ENCODE measurements at places on chromosomes 16 and 17. TPM values are rescaled to one million over a fixed set of nuclear protein-coding genes. Genes with fewer than 3 reads are reported as not detected.
A peak's percentile ranks its signal among the peaks of the same experiment; 100 is the strongest.

- no peak for DNase-seq
These were observed 161.7 kb upstream of the FAM20A start for GRCh38 chr17:68762911-68763310.

- DNase-seq, result no peak
These were observed 262.7 kb downstream of the SNX29 start for GRCh38 chr16:12239226-12239625.

GRCh38 chr17:17989618-17990017, 17.0 kb downstream of the DRC3 start:
- DNase-seq, result no peak

DNA sequence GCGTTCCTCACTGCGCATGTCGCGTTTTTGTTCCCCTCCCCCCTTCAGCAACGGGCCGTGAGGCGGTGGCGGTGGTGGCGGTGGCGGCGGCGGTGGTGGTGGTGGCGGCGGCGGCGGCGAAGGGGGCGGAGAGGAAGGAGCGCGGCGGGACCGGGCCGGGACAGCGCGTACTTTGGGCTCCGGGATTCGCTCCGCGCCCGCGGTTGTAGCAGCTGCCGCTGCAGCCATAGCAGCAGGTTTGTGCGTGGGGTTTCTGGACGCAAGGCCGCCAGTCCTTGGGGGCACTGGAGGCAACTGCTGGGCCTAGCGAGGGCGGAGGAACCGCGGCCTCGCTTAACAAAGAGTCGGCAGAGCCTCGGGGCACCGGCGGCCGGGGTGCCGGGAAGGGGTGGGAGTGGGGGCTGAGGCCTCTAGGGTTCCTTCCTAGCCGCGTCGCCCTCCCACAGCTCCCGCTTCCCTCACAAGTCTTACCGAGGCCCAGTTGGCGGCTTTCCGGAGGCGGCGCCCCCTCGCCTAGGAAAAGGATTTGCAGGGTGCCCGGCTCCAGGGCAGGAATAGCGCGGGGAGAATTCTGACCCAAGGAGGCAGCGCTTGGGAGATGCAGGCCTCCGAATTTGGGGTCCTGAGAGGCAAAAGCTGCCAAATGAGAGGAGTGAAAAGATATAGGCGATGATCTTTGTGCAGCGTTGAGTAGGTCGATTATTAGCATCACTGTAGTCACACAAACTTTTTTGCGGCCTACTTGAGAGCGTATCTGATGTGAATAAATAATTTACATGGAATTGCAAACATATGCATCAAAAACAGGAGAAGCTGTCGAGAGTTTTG, at the start of gene DDX42:
Gene DDX42, plus strand, starts transcription at position 30 of the 828 bp plus-strand sequence. CDS start 12,880 bp downstream, outside the sequence.
- DNase-seq, result no peak

- peak; percentile 59 for DNase-seq
These were observed 18.8 kb downstream of the ZCCHC14 start for GRCh38 chr16:87474017-87474416.

DNA sequence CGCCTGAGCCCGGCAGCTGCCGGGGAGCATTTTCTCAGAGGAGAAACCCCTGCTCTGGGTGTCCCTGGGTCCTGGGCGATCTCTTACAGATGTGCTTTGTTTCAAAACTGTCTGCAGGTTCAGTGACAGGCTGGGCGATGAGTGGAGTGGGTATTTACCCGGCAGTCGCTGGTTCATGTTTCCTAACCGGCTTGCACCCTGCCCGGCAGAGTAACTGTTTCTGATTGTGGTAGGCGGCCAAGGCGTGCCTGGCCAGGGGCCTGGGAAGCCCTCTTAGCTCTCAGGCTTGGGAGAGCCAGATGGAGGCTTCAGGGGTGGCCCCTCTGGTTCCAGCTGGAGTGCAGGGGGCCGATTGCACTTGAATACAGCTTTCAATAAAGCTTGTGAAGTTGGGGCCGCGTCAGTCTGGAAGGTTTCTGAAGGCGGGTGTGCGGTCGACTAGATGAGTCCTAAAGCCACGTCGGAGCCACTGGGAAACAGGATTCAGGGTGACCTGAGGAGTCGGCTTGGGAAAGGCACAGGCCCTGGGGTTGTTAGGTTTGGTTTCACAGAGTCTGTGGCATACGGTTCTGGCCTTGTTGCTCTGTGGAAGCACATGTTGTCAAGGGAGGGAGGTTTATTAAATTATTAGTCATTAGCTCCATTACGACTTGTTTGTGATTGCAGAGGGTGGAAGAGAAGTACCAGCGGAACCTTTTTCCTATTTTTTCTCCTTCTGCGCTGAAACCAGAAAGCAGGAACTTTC, 1.4 kb downstream of the BAIAP2 start:
- DNase-seq, result no peak

GRCh38 chr17:410543-411401, 58.2 kb upstream of the RPH3AL start:
- no peak for DNase-seq

DNA sequence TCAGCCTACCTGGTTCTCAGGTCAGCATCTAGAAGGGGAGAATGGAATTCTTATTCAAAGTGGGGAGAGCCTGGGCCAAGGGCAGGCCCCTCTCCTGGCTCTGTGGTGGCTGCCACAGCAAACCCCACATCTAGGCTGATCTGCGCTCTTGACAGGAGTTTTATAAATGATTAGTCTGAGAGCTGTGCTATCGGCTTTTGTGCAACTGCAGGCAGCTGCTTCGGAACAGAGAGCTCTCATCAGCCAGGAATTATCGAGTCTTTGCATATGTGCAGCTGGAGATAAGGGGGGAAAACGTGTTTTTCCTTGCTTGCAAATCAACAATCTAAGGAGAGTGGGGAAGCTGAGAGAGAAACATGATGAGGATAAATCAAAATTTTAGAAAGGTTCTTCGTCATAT, 91.7 kb downstream of the HS3ST3A1 start:
- no peak for DNase-seq

DNA sequence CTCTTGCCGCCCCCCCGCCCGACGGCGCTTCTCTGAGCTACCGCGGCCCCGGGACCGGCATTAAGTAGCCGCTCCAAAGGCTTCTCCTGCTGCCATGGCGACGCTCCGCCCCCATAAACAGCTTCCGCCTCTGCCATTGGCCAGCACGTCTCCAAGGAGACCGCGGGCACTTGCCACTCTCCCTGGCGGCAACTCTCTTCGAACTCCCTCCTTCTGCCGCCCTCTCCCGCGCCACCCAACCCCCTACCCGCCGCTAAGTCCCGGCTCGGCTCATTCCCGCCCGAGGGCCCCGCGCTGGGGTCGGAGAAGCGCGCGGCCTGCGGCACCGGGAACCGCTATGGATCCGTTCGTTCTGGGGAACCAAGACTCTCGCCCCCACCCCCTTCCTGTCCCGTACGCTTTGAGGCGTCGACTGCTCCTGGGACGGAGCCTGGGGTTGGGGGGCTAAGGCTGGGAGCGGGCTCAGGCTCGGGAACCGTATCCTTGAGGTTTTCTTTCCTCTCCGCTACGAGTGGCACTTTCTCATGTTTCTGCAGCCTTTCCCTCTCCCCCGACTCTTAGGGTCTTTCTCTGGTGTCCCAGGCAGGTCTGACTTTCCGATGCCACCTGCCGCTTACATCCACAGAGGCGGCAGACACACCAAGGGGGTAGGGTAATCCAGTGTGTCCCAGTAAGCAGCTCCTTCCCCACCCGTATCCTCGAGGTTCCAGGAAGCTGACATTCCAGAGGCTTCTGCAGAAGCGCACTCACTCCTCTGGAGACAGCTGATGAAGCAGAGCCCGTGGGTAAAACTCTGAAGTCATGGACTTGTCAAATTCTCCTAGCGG, at the start of gene FOXJ1:
Gene FOXJ1, minus strand, starts transcription at position 34 of the 827 bp plus-strand sequence. CDS start 850 bp downstream, outside the sequence.
- peak; percentile 93 for DNase-seq

GRCh38 chr17:68396226-68397107, 60.8 kb downstream of the WIPI1 start:
- DNase-seq, result no peak

DNA sequence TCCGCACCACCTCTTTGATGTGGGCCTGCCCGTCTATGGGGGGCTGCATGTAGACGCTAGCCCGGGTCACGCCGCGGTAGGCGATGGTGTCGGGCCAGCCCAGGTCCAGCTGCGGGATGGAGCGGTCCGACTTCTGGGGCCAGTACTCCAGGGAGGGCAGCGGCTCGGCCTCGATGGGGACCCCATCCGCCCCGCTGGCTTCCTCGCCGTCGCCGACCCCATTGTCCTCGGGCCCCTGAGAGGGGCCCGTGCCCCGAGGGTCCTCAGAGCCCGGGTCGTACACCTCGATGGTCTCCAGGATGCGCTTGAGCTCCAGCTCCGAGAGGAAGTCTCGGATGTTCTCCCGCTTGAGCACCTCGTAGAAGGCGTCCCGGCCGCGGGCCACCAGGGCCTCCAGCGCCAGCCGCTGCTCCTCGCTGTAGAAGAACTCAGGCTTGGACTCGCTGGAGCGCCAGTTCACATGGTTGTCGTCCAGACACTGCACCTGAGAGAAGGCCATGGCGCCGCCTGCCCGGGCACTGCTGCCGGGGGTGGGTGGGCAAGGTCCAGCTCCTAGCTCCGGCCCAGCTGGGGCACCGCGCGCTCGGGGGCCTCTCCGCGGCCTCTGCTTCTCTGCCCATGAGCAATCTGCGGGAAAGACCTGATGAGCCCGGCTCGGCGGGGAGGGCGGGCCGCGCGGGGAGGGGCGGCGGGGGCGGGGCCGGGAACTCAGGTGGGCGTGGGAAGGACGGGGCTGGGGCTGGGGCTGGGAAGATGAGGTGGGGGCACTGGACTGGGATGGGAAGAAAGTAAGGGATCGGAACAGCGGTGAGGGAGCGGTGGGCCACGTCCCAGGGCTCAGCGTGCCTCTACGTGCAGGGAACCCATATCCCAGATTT, 782 bp downstream of the FAM83G start:
- DNase-seq, result no peak

DNA sequence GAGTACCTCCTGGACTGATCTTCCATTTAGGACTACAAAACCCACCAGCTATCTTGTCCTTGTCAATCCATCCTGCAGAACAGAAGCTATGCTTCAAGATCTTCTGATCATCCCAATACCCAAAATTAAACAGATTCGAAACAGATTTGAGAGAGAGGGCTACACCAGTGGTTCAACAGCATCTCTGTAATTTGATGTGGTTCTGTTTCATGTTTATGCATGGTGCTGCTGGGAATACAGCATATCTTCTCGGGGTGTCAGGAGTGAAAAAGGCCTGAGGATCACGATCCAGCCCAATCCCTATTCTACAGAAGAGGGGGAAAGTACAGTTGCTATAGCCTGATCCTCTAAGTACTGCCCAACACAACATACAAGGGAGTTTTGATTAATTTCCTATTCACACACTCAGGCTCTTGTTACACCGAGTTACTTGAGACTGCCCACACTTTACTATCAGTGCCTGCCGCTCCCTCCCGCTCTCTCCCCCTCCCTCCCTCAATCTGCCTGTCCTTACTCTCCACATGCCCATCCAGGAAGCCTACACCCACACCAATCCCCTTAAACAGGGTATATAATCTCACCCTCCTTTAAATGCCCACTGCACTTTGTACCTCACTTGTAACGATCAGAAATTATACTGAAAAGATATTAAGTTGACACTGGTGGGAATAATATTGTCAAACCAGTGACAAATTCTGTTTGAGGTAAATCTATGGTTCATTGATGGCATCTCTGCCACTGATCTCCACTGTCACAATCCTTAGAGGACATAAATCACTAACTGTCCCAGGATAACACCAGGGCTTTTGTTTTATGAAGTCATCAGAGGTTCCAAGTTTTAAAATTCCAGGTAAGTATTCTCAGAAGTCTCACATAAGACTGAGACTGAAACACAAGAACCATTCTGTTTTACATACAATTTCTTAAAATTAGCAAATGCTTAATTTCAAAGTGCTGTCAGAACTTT, 89.3 kb upstream of the PLEKHM1 start:
- DNase-seq, result no peak

- no peak for DNase-seq
These were observed 67.2 kb downstream of the RPTOR start for GRCh38 chr17:80611816-80612215.

DNA sequence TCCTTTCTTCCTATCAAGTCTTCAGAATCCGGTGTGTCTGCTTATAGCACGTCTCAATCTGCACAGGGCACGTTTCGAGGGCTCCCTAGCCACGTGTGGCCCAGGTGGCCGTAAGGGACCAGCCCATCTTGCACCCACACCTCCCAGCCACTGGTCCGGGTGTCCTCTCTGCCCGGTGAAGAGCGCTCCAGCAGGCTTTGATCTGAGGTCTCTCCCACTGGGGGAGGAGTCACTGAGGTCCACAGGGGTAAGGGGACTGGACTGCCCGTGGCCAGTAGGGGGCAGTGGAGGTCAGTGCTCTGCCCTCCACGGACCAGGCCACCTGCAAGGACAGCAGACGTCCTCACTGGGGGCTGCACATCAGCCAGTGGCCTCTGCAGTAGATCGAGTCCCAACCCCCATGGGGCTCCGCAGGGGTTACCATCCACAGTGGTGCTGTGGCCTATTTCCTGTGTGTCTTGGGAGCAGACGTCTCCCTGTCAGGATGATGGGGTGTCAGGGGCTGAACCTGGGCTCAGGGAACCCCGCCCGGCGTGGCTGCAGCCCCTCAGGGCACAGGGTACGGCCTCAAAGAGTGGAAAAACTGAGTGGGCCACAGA, 204.1 kb upstream of the CIBAR2 start:
- DNase-seq, result no peak

- DNase-seq, result no peak
These were observed 70.2 kb downstream of the ZZEF1 start for GRCh38 chr17:4072487-4073157.

GRCh38 chr16:3842994-3843393, 37.5 kb downstream of the CREBBP start:
- DNase-seq, result no peak

DNA sequence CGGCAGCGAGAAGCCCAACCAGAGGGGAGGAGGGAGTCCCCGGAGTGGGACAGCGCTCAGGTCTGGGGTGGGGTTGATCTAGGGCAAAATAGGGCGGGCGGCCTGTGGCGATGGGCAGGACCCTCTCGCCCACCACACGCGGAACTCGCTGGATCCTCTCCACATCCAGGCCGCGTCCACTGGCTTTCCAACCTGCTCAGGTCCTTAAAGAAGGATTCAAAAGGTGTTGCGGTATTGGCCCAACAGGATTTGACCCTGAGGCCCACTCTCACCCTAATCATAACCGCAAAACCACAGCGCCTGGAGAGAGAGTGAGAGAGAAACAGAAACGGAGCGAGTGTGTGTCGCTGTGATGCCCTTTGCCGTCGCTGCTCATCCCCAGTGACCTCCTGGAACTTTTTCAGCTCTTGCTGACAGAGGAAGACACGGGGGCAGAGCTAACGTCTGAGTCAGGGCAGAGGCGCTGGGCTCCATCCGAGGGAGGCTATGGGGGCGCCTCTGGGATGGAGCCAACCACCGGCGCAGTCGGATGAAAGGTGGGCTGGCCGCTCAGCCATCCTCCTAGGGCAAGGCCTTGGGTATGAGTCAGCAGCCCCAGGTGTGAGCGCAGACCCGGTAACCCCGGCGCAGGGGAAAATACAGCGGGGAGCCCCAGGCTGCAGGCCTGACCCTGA, 16.7 kb upstream of the OR1F1 start:
- DNase-seq, result no peak

- DNase-seq, result no peak
These were observed 25.4 kb downstream of the MXRA7 start for GRCh38 chr17:76685366-76685765.

Gene PRAC1
- not detected for total RNA-seq

Gene CCDC144A
- total RNA-seq, result 1.1 TPM

Gene LITAFD
- total RNA-seq, result not detected

Gene TMEM235
- total RNA-seq, result not detected

Gene HES7
- 0.70 TPM for total RNA-seq
